ENCODE measurements at places on chromosomes 3 and 15.
A peak's percentile ranks its signal among the peaks of the same experiment; 100 is the strongest.

- DNase-seq, result no peak
Measured at GRCh38 chr15:77706482-77707244, 74.0 kb upstream of the LINGO1 start.

DNA sequence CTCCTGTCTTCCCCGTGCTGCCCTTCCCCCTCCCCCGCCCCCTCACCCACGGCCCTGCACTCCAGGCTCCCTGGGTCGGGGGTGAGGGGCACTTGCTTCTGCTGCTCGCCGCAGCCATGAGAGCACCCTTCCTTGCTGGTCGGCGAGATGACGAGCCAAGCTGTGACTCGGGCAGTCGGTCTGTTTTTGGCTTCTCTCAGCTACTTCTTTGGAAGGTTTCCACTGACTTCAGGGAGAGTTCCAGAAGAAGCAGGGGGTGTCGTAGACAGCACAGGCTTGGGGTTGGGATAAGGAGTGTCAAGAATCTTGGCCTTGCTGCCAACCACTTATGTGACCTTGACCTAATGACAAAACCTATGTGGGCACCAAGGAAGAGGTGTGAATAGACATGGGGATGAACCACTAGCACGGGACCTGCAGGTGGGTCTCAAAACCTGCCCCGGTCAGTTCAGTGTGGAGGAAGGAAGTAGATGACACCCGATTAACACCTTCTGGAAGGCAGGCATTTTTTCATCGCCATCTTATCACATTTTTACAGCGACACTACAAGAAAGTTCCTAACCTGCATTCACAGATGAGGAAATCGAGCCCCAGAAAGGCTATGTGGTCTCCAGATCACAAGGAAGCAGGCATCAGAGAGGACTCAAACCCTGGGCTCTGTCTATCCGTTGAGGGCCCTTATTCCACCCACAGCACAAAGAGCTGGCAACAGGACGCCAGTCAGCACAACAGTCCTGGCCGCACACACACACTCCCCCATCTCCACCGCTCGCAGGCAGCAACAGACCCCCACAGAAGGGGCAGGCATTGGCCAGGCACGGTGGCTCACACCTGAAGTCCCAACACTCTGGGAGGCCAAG is 120.9 kb downstream of the LIPC start:
- no peak for DNase-seq

DNA sequence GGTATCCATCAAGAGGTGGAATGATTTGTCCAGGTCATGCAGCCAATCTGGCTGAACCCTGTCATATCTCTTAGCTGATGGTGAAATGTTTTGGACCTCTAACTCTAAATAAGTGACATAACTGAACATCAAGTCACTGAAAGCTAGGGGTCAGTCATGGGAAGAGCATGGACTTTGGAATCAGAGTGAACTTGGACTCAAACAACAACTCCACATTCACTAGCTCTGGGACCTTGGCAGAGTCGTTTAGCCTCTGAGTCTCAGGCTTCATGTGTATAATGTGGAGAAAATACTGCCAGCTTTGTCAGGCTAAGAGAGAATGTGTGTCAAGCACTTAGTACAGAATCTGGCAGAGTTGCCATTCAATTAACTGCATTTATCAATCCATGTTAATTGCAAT is 557.8 kb upstream of the CFAP20DC start:
- DNase-seq, result peak; percentile 80

GRCh38 chr3:37864904-37865303 is 3.2 kb downstream of the CTDSPL start:
- no peak for DNase-seq

GRCh38 chr3:160133757-160134156 is 91.5 kb upstream of the C3orf80 start:
- no peak for DNase-seq

GRCh38 chr3:144893980-144894379 is 922.4 kb downstream of the DIPK2A start:
- DNase-seq, result no peak

GRCh38 chr3:55654123-55654760 is 167.1 kb upstream of the WNT5A start:
- DNase-seq, result no peak

DNA sequence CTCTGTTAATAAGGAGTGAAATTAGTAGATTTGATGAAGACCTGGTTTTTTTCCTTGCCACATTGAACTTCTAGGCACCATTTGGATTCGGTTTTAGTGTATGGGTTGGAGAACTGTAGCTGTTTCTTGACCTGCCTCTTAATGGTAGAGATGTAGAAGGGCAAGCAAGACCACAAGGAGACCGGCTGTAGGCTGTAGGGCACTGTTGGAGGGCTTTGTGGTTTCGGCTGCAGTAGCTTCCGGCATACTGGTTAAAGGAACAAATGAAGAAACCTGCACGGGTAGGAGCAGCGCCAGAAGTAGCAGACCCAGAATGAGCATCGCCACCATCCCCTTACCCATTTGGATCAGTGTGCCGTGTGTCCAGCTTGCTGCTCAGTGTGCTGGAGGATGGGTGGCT is 7.9 kb downstream of the PCLAF start:
- no peak for DNase-seq

DNA sequence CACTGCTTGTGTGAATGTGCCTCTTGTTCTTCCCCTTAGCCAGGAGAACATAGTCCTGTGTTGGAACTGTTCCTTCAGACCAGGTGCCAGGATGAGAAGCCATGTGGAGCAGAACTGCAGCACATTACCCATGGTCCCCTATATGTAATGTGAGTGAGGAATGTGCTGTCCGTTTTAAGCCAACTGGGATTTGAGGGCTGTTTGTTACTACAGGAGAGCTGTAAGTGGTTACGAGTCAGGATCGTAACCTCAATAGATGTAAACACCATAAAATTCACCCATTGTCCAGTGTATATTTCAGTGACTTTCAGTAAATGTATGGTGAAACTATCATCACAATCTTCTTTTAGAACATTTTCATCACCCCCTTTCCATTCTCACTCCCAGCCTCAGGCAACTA is 10.1 kb upstream of the SCAP start:
- DNase-seq, result no peak

DNA sequence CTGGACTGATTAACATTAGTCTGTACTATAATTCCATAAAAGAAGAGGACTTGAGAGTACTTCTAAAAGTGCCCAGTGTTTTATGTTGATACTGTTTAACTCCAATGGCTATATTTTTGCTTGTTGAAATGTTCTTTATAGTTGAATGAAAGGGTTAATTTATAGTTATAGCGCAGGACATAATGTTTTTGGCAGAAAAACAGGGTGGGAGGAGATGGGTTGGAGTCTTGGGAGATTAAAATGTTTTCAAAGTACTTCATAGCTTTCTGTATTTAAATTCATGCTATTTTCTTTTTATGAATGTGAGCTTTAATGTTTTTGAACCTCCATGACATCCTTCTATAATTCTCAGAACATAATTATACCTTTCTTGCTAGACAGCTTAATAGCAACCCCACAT is 108.2 kb downstream of the CNTN3 start:
- DNase-seq, result no peak

Data from pons (tissue), 1 donor.